CD4-positive, alpha-beta T cell treated with Interferon alpha-2 for 1 hour (primary cell): ENCODE measurements at places on chromosomes 6 and 20.

DNA sequence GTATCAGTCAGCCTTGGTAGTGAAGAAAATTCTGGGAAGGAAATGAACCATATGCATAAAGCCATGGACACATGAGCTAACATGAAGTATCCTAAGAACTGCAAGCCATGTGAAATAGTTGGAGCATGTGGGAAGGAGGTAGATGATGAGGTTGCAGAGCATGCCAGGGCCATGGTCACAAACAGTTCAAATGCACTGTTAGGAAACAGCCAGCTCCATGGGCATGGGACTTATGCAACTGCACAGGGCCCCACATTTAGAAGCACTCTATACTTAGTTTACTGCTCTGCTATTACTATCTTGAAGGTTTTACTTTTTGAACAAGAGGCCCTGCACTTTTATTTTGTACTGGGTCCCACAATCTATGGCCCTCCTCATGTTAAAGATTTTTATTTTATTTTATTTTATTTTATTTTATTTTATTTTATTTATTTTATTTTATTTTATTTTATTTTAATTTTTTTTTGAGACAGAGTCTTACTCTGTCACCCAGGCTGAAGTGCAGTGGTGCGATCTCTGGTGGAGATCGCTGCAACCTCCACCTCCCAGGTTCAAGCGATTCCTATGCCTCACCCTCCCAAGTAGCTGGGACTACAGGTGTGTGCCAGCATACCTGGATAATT, 169.1 kb downstream of the IBTK start:
- DNase-seq = no peak

GRCh38 chr20:52200870-52201269, 9.3 kb upstream of the ZFP64 start:
- no peak for DNase-seq

- no peak for DNase-seq
Measured at GRCh38 chr20:32165836-32166545, 41.6 kb downstream of the PLAGL2 start.

GRCh38 chr6:7073821-7074525, 33.8 kb upstream of the RREB1 start:
- DNase-seq = peak; percentile 65

- no peak for DNase-seq
Measured at GRCh38 chr6:169918239-169918953, 167.0 kb downstream of the ERMARD start.

DNA sequence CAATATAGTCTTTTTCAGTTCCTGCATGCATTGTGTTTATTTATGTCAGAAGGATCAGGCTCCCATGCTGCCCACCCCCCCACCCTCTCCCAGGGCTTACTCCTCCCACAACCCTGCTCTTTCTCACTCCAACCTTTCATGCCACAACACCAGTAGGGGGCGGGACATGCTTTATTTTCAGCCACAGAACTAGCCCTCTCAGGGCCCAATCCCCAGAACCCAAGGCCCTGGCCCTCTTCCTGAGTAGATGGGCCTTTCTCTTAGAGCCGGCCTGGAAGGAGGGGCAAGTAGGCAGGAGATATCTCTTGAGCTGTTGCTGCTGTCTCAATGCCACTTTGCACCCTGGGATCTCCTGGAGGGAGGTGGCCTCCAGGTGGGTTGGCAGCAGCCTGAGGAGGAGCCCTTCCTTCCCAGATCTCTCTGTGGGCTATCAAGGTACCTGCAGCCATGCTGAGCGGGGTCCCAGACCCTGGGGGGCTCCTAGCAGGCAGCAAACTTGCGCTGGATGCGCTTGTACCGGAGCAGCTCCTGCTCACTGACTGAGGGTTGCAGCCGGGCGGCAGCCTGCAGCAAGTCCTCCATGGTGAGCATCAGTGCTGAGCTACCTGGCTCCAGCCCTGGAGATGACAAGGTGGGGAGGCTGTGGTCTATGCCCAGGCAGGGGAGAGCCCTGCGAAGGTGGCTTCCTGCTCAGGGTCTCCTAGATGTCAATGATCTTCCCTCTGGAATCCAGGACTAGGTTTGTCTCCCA, 3.5 kb downstream of the GNMT start:
- DNase-seq = peak; percentile 54

GRCh38 chr20:13042458-13042794, 33.7 kb downstream of the SPTLC3 start:
- DNase-seq = no peak

DNA sequence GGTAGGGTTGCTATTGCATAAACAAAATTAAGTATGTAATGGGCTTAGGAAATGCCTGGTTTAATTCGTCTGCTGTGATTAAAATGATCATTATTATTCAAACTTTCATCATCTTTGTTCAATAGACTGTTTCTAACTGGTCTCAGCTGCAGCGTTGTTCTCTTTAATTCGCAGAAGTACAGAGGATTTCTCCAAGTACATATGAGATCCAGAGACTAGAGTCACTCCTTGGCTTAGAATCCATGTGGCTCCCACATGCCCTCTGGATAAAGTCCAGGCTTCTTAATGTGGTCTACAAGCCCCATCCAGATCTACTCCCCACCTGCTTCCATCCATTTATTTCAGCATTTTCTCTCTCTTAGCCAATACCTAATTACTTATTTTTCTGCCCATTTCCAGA, 1.1 kb upstream of the ZBTB24 start:
- no peak for DNase-seq

DNA sequence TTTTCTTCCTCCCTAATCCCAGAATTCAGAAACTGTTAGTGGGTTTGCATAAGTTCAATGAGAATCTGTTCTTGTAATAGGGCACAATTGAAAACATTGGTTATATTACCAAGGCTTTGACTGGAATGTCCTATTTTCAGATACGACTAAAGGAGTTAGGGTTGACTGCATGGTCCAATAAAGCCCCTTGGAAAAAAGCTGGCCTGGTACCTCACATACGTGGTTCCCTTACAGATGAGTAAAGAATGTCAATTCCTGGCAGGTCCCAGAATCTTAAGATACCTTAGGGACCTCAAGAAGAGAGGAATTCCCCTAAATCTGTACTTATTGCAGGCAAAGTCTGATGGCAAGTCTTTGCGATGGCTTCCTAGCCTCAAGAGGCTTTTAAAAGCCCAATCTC, 4.6 kb downstream of the PPDPF start:
- DNase-seq = no peak

GRCh38 chr6:134295953-134296553, 21.9 kb downstream of the SGK1 start:
- DNase-seq = peak; percentile 11

GRCh38 chr20:15033891-15034290, 696.5 kb upstream of the FLRT3 start:
- DNase-seq = no peak

GRCh38 chr20:58850693-58851174, at the start of gene GNAS-AS1:
Gene GNAS-AS1, minus strand, starts transcription at chr20:58850902.
- peak; percentile 76 for DNase-seq

GRCh38 chr6:74879234-74879633, 326.6 kb downstream of the COL12A1 start:
- no peak for DNase-seq

- no peak for DNase-seq
Measured at GRCh38 chr6:520820-521219, 129.3 kb downstream of the IRF4 start.

DNA sequence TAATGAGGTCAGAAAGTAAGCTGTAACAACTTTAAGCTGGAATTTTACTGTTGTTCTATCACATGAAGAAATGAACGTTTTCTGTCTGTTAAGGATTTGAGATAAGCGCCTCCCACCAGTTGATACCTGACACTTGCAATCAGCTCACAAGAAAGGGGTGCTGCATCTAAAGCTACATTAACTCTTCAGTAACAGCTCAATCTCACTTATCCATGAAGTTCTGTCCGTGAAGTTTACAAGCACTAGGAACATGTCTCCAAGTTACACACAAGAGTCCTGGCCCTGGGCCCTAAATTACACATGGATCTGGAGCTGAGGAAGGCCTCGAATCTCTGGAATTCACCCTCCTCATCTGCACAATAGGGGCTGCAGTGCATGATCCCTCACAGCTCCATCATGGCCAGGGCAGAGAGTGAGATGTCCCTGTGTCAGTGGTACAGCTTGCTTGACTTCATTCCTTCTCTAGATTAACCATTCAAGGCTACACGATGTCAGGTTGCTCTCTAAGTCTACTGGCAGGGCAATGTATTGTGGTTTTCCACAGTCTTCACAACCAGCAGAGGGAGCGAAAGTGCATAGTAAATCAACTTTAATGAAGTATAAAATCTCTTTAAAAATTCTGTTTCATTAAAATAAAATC, 182.4 kb upstream of the MCHR2 start:
- no peak for DNase-seq

- DNase-seq = no peak
Measured at GRCh38 chr6:46996860-46997641, 45.1 kb downstream of the ADGRF1 start.

GRCh38 chr6:14051355-14051754, 66.2 kb upstream of the CD83 start:
- DNase-seq = no peak
